OCI-LY7 (cell line): ENCODE measurements at places on chromosomes 2 and 18.

DNA sequence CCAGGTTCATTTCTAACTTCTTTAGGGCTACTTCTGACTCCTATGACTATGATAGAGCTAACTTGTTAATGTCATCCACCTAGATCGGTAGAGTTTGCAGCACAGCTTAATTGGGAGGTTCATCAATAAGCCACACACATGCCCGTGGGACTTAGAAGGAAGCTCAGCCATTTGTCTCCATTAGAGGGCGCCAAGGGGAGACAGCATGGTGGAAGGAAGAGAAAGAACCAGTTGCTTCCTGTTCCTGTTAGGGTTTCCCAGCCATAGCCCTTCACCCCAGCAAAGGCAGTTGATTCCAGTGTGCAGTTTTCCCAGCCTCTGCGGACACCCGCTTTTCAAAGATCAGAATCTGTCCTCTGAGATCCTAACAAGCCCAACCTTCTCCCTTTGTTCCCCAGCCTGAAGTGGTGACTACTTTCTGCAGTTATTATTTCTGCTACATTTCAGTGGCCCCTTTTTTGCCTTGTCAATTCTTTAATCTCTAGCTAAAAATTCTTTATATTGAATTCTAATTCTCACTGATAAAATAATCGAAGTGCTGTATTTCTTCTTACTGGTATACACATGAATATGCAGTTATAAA, 30.3 kb downstream of the MAIP1 start:
- peak; percentile 70 for DNase-seq

DNA sequence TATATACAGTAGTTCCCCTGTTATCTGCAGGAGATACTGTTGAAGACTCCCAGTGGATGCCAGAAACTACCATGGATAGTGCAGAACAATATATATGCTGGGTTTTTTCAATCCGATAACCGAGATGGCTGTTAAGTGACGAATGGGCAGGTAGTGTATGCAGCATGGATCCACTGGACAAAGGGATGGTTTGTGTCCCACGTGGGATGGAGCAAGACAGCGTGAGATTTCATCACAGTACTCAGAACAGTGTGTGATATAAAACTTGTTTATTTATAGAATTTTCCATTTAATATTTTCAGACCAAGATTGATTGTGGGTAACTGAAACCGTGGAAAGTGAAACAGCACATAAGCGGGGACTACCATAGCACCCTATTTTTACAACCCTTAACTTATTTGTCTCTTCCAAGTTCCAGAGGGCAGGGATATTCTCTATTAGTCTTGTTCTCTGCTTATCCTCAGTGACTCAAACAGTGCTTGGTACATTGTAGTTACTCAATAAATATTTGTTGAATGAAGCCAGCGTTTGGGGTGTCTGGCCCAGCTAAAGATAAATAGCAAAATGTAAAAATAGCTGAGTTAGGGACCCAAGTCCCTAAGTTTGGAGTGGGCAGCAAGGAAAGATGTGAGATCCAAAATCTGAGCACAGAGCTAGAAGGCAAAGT, 50.0 kb downstream of the RHBDD1 start:
- DNase-seq = no peak

- DNase-seq = no peak
These were observed 240.4 kb downstream of the MBD2 start for GRCh38 chr18:53984021-53984420.

DNA sequence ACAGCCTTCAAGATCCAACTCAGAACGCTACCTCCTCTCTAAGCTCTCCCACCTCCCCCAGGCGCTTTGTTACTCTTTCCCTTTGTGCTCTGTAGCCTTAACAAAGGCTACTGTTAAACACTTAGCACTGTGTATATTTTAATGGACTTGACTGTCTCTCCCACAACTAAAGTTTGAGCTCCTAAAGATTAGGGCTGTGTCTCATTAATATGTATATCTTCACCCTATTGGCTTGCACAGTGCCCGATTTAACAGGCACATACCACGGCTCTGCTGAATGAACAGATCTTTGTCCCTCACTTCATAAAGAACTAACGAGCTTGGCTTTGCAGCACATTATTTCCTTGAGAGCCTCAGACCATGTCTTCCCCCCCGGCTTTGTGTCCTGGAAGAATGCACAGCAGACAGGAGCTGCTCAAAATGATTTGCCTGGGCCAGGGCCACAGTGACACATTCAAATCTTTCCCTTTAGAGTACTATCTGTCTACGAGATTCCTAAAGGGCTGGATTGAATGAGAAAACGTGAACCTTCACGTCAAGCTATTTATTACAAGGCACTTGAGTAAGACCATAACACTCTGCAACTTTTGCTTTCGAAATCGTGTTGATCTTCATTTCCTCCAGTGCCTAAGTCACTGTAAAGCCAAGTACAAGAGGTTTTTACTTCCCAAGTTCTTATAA, 22.1 kb downstream of the ABHD3 start:
- peak; percentile 40 for DNase-seq

DNA sequence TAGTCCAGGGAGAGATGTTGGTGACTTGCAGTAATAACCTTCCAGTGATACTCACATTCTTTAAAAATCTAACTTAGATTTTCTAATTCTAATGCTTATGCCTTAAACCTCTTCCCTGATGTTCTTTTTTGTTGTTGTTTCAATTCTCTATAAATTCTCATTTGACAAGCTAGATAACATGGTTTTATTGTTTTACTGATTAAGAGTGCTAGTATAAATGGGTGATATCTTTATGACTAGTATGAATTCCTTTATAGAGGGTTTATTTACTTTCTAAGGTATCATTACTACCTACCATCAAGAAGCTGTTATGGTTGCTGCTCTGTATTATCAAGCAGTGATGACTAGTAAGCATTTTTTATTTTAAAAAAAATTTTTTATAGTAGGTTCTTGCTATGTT, 35.0 kb downstream of the ACVR2A start:
- DNase-seq = no peak
